ENCODE measurements at places on chromosomes 7 and 10. TPM values are rescaled to one million over a fixed set of nuclear protein-coding genes. Genes with fewer than 3 reads are reported as not detected.
A peak's percentile ranks its signal among the peaks of the same experiment; 100 is the strongest.

Gene GIMAP2
- 1.9 TPM for total RNA-seq

Gene ASIC3
- 37.9 TPM for total RNA-seq

Gene EGFR
- 18.2 TPM for total RNA-seq

Gene PDE6C
- not detected for total RNA-seq

Gene RAB19
- total RNA-seq = not detected

Gene TLL2
- total RNA-seq = 0.39 TPM

Gene PALS2
- 30.8 TPM for total RNA-seq

Gene MBL2
- total RNA-seq = 0.16 TPM

Gene FGFR2
- 28.9 TPM for total RNA-seq

Gene BUD31
- total RNA-seq = 123 TPM

Gene GPR141
- 3.5 TPM for total RNA-seq

Gene UPK3B
- 19.1 TPM for total RNA-seq

DNA sequence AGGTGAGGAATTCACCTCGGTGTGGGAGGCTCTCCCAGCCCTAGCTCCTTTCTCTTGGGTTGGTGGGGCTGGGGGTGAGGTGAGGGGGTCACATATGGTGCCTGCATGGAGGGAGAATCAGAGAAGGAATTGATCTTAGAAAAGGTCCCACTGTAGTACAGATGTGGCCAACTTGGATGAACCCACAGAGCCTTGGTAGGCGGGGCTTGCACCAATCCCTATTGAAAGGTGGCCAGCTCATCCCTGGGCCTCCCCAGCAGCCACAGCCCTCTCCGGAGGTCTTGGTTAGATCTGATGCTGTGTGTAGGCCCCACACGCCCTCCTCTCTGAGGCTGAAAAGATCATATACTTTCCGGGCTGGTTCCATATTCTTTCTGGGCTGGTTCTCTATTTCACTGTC, 19.0 kb downstream of the HKDC1 start:
- DNase-seq = no peak

- peak; percentile 50 for DNase-seq
Measured at GRCh38 chr7:101733713-101734475, 83.5 kb upstream of the CUX1 start.

DNA sequence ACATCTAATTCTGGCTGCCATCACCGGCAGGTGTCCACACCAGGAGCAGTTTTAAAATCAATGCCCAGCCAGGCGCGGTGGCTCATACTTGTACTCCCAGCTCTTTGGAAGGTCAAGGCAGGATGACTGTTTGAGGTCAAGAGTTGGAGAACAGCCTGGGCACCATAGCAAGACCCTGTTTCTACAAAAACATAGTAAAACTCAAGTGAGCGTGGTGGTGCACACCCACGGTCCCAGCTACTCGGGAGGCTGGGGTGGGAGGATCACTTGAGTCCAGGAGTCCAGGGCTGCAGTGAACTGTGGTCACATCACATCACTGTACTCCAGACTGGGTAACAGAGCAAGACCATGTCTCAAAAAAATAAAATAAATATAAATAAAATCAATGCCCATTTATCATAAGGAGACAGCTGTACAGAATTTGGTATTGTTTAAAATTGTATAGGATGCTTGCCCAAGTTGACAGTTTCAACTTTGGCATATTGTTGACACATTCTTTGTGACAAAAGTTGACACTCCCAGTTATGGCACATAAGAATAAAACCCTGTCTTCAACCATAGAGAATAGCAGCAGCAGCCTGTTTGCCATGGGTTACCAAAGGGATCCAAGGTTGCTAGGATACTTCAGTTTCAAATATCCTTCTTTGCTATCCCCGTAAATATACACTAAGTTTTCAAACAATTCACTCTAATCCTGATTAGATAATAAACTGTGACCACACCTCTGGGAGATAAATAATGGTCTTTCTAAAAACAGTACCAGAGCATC, 193.0 kb downstream of the FAM107B start:
- no peak for DNase-seq

GRCh38 chr7:38813768-38814167, 95.2 kb downstream of the VPS41 start:
- no peak for DNase-seq

GRCh38 chr7:147023440-147023839, 906.8 kb downstream of the CNTNAP2 start:
- no peak for DNase-seq

DNA sequence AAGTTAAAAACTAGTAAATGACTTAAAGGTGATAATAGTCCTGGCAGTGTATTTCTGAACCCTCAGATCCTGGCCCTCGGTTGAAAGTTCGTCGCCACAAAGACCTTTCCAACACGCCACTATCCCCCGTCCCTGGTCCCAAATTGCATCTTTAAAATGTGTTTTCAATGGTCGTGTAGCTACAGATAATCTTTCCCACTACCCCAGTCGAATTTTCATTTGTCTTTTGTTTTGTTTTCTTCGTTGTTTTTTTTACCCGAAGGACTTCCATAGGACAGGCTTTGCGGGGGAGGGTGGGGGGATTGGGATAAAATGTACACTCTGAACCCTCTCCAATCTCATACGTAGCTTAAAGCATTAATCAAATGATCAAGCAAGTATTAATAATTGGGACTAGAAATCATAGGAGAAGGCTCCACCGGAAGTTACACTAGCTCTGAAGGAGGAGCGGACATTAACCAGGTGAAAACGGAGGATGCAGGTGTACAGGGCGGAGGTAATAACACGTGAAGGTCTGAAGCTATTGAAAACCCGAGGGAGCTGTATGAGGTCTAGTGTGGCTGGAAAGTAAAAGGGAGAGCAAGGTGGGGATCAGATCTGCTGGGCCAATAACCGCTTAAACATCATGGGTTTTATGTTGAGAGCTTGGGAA, 32.8 kb upstream of the PHF14 start:
- no peak for DNase-seq

DNA sequence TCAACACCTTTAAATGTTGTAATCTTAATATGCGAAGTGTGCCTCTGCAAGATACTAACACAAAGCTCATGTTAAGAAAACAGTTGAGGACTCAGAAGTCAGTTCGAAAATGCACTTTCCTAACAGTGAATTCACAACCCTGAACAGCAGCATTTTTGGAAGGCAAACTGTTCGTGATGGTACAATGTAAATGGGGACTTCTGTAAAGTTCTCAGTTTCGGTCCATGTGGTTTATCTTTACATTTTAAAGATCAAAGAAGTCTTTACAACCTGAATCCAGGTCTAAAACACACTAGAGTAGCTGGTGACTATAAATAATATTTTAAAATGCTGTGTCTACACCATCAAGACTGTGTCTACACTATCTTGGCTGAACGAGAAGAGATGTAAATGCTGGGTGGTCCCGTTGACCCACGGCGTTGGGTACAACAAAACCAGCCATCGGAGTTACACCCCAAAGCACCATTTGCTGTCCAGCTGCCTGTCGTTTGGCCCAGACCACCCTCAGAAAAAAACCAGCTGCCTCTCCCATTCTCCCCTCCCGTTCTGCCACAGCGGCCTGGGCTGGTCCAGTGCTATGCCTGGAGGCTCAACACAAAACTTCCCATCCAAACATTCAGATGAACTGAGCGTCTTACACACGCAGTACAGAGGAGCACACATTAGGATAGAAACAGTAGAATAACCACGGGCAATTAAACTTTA, 42.9 kb downstream of the MKI67 start:
- DNase-seq = no peak

DNA sequence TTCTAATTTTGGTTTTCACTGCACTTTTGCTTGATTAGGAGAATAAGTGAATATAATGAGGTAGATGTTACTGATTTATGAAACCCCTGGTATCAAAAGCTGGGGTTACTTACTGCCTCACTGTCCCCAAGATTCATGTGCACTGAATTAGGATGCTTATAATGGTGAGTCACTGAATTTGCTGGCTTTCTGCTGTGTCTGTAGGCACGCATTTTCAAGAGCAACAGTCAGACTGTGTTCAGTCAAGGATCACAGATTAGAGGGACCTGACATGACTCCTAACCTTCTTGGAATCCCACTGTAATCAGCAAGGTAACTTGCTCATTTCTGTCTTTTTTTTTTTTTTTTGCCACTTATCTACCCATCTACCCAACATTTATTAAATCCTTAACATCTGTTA, 59.7 kb downstream of the GPR85 start:
- no peak for DNase-seq

DNA sequence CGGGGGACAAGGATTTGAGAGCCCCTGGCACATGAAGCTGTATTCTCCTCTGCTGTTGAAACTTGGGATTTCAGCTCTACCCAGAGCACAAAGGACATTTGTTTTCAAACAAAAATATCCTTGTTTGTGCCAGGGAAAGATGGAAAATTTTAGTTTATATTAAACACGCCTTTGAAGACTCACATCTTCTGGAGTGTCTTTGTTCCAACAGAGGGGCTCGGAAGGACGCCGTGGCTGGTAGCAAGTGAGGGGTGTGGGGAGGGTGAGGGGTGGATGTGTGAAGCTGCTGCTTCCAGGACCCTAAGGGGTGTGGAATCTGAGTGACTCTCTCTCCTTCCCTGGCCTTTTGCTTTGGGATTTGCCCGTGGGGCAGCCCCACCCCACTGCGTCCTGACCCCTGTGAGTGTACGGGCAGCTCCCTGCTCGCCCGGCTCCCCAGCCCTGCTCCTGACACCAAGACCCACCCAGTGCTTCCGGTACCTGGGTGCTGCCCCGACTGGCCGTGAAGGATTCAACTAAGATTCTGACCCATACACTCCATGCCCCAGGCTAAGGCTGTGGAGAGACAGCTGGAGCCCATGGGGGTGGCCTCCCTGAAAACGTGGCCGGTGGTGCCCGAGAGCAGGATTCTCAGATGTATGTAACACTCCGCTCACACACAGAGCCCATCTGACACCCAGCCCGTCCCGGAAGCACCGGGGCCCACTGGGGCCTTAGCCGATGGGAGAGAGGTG, 59.6 kb downstream of the ZRANB1 start:
- peak; percentile 19 for DNase-seq

DNA sequence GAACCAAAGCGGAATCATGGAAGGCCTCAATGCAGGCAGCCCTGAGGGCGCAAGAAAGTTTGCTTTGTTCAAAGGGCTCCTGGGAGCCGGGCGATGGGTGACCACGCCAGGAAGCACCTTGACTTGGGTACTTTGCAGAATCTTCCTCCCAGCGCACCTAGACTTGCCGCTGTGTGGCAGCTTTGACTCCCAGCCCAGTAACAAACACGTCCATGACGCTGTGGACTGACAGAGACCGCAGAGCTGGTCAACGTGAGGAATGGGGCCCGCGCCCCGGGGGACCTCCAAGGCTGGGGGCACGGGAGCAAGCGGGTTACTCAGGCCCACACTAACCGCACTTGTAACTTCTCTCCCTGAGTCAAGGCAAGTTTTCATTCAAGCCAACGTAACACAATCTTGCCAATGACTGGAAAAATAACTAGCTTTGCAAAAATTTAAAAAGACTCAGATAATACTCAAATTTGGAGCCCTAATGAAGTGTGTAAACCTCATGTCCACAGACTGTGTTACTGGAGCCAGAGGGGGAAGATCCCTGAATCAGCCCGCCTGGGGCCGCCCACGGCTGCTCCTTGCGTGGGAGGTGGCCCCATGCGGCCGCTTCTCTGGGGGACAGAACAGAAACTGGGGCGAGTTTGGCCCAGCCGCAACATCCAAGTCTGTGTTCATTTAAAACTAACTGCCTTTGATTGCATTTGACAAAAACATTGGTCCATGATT, 130.8 kb downstream of the DNAJB6 start:
- no peak for DNase-seq

- no peak for DNase-seq
Measured at GRCh38 chr10:51772387-51772786, 73.0 kb upstream of the CSTF2T start.

DNA sequence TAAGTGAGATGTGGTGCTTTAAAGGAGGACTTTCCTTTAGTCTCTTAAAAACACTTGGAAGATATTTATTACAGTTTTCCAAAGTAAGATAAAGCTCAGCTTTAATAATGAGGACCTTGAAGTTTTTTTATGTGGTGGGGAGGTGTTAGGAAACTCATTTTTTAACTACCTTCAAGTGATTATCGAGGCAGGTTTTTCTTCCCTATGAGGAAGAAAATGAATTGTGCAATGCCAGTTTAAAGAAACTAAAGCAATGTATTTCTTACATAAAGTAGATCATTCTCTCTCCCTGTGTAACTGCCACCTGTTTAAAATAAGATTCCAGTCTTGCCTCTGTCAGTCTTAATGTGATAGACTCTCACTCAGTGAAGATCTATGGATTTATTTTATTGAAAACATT, 27.9 kb downstream of the ZEB1 start:
- no peak for DNase-seq

DNA sequence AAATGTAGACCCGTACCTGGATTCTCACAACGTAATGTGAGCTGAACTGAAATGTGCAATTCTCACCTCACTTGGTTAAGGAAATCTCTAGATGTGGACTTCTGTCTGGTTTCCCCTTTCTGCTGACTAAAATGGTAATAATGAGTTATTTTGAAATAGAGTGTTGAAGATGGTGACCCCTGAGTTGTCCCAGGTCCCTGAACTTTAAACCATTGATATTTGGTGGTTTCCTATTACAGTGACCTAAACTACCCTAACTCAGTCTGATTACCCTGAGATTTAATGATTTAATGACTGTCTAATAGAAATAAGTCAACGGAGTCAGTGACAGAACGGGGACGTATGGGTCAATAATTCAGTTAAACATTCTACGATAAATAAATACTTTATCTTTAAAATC, 845.9 kb downstream of the PCDH15 start:
- DNase-seq = no peak

DNA sequence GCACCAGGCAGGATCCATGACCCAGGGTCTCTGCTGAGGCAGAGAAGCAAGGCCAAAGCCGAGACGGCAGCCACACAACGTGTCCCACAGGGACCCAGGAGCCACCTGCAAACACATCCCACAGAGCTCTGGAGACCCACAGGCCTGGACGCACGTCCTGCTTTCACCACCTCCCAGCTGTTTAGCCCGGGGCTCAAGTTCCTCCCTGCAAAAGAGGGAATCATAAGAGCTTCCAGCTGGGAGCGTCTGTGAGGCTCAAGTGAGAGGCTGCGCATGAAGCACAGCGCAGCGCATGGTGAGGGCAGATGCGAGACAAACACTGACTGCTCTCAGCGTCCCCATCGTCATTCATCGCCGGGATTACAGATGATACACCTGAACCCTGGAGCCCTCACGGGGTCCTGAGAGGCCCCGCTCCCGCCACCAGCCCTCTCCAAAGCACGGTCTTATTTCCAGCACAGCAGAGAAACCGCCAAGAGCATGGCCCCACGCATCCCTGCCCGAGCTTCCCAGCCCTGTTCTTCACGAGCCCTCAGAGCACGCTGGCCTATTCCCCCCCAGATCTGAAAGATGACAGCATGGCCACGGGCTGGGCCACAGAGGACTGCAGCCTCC, 88.7 kb downstream of the MAD1L1 start:
- DNase-seq = no peak

- no peak for DNase-seq
Measured at GRCh38 chr7:157278167-157278790, 58.5 kb upstream of the DNAJB6 start.

- no peak for DNase-seq
Measured at GRCh38 chr10:99906470-99906869, 103.3 kb downstream of the DNMBP start.

DNA sequence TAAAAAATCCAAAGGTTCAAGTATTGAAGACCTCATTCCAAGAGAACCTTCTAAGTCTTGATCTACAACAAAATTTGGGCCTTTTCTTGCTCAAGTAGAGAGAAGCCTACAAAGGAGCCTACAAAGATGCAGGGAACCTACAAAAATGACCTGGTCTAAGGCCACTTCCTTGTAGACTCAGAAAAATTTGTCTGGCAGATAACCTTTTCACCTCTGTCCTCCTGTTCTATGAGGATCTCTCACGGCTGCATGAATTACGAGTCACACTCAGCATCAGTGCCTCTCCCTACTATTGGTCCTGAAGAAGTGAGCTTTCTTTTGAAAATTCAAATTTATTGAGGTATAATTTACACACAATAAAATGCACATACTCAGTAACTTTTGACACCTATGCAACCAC, 29.3 kb downstream of the CCNJ start:
- no peak for DNase-seq

Measured in testis (tissue), 5 donors.